ENCODE measurements at places on chromosomes 7 and 10.

DNA sequence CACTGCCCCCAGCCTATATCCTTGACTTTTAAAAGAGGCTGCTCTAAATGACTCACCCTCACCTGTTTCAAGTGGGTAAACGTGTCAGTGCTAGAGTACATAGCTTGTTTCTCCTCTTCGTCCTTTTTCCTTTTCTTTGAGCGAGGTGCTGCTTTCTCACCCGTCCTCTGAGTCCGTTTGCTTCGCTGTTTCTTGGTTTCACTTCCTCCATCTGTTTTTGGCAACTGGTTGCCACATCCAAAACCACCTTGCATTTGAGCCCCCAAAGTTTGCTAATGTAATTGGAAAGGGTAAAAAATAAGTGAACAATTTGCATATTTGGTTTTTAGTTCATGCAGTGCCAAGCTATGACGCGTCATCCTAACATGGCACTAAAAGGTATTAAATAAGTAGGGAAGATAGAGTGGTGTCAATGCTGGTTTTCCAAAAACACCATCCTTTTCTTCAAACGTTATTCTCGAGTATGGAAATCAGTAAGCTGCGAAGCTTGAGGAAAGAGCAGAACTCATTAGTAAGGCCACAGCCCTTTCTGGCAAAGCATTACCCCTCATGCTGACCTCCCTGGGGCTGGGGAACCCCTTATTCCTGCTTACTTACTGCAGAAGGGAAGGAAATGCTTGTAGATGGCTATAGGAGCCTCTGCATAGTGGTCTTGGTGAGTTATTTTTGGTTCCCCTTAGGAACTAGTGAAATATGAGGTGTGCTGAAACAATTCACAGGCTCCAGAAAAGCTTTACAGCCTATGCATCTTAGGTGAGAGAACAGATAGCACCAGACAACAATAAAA is 133.5 kb downstream of the GALNT11 start:
- DNase-seq = no peak

GRCh38 chr7:144391823-144392255 is 11.7 kb downstream of the NOBOX start:
- peak; percentile 62 for DNase-seq

DNA sequence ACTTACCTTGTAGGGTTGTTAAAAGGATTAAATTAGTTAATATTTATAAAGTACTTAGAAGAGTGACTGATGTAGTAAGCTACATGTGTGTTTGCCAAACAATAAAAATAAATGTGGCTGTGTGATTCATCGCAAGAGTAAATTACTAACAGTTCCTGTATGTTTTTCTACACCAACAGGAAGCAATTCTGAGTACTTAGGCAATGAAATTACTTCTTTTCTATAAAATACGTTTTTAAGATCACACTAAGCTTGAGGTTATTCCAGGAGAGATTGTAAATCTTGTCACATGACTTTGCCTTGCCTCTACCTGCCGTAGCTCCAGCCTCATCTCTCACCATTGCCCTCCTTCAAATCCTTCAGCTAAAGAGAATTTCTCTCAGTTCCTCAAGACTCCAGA is 18.1 kb upstream of the GSTK1 start:
- peak; percentile 77 for DNase-seq

GRCh38 chr10:69632516-69633199 is 2.6 kb downstream of the FAM241B start:
- no peak for DNase-seq

DNA sequence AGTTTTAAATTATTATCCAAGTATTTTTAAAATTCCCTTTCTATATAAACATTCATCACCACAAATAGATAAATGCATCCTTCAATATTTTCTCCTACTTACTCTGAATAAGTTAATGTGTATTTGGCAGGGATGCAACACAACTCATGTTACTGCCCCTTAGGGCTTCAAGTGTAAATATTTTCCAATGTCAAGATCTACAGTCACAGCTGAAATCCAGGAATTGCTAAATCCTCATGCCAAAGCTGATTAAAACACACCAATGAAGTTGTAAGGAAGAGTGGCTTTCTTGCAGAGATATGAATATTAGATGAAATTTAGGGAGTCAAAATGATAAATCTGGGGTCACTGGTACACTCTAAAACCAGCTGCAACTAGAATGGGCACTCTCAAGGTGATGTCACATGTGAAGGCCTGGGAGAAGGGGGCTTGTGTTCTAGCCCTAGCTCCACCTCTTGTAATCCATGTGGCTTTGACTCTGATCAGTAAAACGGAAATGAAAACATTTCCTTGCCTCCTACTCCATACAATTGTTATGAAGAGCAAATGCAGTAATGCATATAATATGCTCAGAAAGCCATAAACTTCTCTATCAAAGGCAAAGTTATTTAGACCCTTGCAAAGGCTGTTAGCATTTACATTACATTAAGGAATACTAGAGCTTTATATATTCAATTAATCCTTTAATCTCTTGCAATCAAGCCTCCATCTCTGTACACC is 228.1 kb upstream of the NFE2L3 start:
- DNase-seq = no peak

DNA sequence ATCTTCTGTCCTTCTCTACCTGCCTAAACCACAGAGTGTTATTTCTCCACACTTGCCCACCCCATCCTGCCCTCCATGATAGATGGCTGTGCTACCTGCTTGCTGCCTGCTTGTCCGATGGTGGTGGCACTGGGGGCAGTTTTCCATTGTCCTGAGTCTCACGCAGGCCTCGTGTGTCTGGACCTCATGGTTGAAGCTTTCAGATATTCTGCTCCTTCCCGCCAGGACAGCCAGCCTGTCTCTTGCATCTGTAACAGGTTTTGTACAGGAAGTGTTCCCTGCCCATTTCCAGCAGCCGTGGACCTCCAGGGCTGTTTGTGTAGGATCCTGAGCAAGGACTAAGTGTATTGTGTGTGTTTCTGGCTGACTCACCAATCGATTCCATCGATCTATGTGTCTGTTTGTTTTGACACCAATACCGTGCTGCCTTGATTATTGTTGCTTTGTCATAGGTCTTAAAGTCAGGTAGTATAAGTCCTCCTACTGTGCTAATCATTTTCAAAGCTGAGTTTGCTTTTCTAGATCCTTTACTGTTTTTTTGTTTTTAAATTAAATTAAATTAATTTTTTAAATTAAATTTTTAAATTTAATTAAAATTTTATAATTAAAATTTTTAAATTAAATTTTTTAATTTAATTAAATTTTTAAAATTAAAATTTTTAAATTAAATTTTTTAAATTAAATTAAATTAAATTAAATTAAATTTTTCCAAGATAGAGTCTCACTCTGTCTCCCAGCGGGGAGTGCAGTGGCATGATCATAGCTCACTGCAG is 8.5 kb downstream of the IL15RA start:
- no peak for DNase-seq

GRCh38 chr10:101588879-101589278 is 758 bp downstream of the DPCD start:
- DNase-seq = no peak

DNA sequence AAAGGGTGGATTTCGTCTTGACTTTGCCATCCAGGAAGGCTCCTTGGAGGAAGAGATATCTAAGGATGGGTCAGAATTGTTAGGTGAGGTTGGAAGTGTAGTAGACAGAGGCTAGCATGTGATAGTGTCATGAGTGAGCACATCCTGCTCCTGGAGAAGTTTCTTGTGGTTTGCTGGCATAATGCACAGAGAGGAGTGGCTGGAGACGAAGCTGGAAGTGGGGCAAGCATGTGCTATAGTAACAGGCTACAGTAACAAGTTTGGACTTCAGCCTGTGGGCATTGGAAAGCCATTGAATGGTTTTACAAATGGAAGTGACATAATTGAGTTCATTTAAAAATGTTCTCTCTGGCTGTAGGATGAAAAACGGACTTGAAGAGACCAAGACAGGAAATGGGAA is 175.6 kb upstream of the VWC2 start:
- DNase-seq = no peak

- no peak for DNase-seq
Measured at GRCh38 chr10:132904814-132905649, 37.3 kb downstream of the CFAP46 start.

DNA sequence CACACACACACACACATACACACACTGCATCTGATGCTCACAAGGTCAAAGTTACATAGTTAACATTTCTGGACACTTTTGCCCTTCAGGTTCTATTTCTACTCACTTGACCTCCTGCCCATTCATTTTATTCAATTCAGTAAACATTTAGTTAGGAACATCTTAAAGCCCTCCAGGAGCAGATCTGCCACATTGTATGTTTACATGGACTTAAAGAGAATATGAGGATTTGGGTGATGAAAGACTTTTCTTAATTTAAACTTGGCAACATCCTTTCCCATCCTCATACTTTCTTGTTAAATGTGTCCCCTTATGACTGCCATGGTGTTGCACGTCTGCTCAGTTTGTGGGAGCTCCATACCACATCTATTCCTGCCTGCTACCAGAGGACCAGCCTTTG is 322.8 kb upstream of the BMPER start:
- DNase-seq = no peak

GRCh38 chr10:52170776-52171175 is 143.3 kb upstream of the DKK1 start:
- DNase-seq = no peak

GRCh38 chr10:11663763-11664555 is 52.5 kb upstream of the USP6NL start:
- DNase-seq = no peak

DNA sequence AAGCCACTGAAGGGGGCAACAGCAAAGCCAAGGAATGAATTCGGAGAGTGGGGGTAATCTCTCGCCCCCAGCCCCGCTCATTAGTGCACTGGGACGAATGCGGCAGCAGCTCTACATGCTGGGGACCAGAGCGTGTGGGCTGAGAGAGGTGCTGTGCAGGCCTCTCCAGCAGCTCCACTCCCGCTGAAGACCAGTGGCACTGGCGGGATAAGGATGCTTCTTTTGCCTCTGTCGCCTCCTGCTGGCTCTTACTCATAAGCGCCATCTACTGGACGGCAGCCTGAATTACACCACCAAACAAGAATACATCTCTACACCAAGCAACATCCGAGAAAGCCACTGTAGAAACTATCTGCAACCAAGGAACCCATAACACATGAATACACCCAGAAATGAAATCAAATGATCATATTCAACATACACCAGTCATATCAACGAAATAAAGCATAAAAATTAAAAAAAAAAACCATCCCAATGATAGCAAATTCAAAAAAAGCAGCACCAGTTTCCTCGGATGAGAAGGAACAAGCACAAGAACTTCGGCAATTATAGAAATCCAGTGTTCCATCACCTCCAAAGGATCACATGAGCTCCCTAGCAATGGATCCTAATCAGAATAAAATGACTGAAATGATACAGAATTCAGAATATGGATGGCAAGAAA is 79.0 kb upstream of the TMEM168 start:
- peak; percentile 12 for DNase-seq

DNA sequence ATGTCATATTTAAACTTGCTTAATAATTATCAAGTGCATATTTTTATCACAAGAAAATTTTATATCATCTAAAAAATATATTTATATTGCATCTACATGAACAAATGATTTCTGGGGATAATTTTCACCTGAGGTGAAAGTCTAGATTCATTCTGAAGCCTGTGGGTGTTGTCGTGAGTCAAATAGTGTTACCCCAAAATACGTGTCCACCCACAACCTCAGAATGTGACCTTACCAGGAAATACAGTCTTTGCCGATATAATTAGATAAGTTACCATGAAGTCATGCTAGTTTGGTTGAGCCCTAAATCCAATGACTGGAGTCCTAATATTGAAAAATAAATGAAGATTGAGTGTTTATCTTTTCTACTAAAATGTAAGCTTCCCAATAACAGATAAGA is 203.0 kb upstream of the MDFIC start:
- DNase-seq = no peak

- no peak for DNase-seq
Measured at GRCh38 chr7:51817694-51818225, 501.2 kb upstream of the COBL start.

- no peak for DNase-seq
Measured at GRCh38 chr7:30396389-30396788, 82.2 kb downstream of the NOD1 start.

DNA sequence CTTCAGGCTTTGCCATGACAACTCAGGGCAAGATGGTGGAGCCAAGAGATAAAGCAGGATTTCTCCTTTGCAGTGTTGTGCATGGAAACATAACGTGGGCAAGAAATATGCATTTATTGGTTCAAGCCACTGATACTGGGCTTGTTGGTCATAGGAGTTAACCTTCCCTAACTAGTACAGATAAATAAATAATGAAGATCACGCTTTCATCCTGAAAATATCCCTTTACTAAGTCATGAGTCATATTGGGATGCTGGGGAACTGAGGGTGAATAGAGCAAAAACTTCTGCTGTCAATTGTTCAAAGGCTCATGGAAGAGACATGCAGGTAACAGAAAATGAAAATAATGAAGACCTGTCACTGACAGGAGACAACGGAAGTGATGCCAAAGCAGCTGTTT is 55.5 kb downstream of the TES start:
- peak; percentile 60 for DNase-seq

- DNase-seq = no peak
Measured at GRCh38 chr10:13681960-13682359, 95.2 kb downstream of the PRPF18 start.

GRCh38 chr7:45328403-45328981 is 170.9 kb downstream of the RAMP3 start:
- DNase-seq = no peak

GRCh38 chr10:103451091-103451813 is 918 bp downstream of the CALHM2 start:
- DNase-seq = peak; percentile 91

- DNase-seq = no peak
Measured at GRCh38 chr10:7666253-7667023, at the start of gene ITIH5. TSS of gene ITIH5 (minus strand) at chr10:7666966. CDS start at chr10:7666892, 74 bp downstream.

DNA sequence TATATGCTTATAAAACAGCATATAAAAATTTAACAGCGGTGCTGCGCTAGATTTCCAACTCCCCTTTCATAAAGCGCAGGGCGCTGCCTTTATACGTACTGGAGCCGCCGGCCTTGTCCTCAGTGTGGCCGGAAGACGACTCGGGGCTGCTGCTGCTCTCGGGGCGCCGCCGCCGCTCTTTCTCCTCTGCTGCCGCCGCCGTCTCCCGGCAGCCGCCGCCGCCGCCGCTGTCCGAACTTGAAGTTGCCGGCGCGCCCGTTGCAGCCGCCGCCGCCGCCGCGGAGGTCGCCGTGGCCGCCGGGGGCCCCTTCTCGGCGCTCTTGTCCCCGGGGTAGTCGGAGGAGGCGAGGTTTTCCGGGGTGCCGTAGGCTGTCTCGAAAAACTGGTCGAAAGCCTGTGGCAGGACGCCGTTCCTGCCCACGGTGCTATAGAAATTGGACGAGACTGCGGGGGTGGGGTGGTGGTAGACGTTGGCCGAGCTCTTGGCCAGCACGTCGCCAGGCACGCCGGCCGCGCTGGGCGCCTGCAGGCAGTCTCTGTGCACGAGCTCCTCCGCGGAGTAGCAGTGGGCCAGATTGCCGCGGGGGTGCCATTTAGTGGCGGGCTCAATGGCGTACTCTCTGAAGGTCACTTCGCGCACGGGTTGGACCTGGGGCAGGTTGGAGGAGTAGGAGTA is 557 bp downstream of the HOXA11 start:
- DNase-seq = no peak

Data from foreskin fibroblast (primary cell).